Activated T-cell treated with anti-CD3 and anti-CD28 coated beads for 24 hours (primary cell): ENCODE measurements at places on chromosomes 3 and 15.

DNA sequence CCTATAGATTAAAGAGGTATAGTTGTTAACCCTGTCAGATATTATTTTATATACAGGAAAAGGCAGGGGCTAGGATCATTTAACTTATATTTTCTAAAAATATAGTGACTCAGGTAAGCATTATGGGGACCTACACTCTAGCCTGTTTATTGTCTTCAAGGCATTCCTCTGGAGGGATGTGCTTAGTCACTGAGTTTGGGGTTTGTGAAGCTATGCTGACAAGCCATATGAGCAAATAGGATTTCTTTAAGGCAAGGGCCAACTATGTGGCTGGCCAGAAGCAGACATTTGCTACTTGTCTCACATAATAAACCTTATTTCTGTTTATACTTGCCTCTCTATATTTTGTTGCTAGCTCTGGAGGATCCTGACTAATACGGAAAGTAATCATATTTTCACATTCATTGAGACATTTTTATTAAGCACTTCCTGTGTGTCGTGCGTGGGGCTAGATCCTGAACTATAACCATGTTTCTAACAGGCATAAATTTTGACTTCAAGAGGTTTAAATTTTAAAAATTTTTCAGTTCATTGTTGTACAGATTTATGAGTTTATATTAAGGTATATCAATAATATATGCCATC, 153.4 kb downstream of the OTOL1 start:
- DNase-seq: no peak

GRCh38 chr3:182760576-182761164, 32.6 kb upstream of the ATP11B start:
- DNase-seq: no peak

- DNase-seq: no peak
Measured at GRCh38 chr3:58116985-58117384, 93.8 kb downstream of the DNASE1L3 start.

GRCh38 chr3:50294492-50295403, 2.5 kb upstream of the IFRD2 start:
- no peak for DNase-seq

DNA sequence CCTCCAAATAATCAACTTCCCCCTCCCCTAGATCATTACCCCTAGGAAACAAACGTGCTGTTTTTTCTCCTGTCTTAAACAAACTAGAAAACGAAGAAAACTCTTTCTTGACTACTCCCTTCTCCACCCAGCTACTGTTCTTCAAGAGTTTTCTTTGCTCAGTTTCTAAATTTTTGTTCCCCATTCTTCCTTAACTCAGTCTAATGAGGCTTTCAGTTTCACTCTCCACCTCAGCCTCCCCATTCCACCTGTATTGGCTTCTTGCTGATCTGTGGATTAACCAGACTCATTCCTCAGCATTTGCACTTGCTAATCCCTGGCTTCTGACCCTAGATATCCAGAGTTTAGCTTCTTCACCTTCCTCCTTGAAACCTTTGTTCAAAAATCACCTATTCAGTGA, 26.8 kb downstream of the SERPINI1 start:
- no peak for DNase-seq

DNA sequence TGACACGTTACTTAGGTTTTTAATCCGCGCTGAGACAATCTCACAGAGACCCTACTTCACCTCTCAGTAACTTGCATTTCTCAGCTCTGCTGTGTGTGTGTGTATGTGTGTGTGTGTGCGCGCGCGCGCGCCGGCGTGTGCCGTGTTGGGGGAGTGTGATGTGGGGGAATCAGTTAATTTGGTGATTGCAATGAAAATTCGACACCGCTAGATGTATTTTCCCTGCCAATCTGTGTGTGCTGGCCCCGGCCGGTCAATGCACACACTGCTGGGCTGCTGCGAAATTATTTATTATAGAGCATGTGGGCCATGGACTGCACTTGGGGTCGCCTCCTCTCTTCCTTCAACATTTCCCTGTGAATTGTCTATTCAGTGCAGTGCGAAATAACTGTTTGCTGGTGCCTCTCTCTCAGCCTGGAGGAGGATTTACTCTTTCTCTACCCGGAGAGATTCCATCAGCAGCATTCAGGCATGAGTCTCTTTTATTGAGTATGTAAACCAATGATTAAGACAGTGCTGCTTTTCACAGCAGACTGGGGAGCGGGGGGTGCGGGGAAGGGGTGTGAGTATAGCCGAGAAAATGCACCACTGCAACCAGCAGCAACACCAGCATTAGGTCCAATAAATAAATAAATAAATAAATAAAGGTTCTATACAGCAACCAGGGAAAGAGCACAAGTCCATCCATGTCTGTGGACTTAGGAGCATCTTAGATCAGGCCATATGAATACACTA, 2.9 kb downstream of the CADM2 start:
- DNase-seq: no peak
